ENCODE measurements at places on chromosomes 5 and 9.

- DNase-seq, result no peak
Measured at GRCh38 chr5:40842351-40842750, 1.2 kb downstream of the CARD6 start.

DNA sequence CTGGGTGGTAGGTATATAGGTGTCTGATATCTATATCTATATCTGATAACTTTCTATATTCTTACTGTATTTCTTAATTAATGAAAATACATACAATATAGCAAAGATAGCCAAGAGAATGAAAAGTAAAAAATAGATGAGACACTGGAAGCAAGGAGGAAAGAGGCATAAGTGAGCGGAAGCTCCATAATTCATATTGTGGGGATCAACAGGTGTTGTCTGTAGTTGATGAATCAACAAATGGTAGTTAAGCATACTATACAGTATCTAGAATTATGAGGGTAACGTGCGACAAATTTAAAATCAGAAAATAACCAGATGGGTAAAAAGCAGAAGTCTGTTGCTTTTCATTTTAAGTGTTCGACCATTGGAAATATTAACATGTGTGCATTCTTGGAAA, 7.1 kb downstream of the SPTLC1 start:
- DNase-seq, result no peak

DNA sequence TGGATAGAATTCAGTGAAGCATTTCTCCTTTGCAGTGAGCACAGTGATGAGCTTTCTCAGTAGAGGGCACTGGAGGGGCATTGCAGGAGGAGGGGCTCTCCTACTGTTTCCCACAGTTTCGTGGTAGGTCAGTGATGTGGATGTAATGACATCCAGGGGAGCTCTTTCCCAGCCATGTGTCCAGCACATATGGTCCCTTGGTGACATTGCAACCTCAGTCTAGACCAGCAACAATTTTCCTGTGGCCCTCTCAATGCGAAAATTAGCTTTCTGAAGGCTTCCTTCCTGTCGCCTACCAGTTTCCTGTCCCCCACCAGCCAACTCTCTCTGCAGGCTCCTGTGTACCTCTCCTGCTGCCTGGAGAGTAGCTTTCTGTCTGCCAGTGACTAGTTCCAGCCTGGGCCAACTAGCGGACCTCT, 6.9 kb upstream of the PDCL start:
- peak; percentile 42 for DNase-seq

- no peak for DNase-seq
Measured at GRCh38 chr5:141040093-141040770, 10.9 kb upstream of the PCDHB1 start.

DNA sequence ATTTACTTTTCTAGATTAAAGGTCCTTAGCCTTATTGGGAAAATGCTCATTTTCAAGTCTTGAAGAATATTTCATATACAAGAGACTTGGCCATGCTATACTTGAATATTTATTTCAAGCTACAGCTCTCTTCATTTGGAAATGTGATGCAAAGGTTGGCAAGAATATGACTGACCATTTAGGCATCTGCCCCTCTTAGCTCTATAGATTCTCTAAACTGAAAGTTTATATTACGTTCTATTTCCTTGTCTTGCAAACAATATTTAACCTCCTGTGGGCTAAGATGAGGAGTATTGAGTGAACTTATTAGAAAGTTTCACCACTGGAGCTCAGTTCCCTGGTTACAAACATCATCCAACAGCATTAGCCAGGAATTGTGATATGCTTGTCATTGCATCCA, 593.1 kb downstream of the MAT2B start:
- no peak for DNase-seq

GRCh38 chr5:178672630-178673029, 45.8 kb upstream of the CLK4 start:
- DNase-seq, result no peak
